Stimulated activated CD8-positive, alpha-beta memory T cell treated with anti-CD3 and anti-CD28 coated beads, Interleukin-7, amount 100 ng/mL, for 4 hours (primary cell): ENCODE measurements at places on chromosomes 16 and 17.

DNA sequence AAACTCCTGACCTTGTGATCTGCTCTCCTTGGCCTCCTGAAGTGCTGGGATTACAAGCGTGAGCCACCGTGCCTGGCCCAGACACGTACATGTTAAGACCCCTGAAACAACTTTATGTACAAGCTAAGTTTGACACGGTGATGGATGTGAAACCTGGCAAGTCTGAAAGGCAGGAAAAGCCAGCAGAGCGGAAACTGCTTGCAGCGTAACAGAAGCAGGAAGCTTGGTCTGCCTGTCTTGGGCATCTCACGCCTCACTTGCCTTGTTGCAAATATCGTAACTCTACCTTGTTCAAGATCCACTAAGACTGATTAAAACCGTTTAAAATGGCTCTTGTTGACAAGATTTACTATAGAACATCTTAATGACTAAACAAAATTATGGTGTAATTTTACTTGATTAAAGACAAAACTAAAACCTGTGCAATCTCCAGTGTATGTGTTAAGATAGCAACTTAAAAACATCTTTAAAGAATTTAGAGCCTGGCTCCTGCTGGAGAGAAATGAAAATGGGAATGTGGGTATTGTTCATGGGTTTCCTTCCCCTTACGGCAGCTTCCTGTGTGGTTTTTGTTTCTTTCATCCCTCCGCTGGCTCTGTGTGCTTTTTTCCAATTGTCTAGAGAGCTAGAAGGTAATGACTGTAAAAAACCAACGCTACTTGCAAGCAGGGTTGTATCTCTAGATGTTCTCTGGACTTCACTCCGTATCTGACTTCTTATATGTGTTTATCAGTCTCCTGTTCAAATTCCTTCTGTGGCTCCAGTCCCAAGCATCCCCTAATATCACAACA, 477.6 kb downstream of the XYLT1 start:
- no peak for DNase-seq

DNA sequence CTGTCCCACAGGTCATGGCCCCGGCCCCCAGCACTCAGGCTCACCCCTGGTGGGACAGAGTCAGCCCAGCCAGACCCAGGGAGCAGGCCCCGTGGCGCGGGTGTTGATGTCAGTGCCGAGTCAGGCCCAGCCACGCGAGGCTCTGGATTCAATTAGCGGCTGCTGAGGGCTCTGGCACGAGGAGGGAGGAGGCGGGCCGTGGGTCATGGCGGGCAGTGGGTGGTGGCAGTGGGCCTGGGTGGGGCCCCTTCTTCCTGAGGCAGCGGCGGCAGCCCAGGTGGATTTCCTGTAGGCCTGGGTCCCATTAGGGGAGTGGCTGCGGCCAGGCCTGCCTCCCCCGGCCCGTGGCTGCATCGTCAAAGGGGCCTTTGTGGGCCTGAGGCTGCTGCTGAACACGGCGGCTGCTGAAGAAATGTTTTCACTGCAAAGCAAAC, 12.9 kb downstream of the VASN start:
- no peak for DNase-seq

- no peak for DNase-seq
Measured at GRCh38 chr16:50269769-50270509, 3.6 kb downstream of the ADCY7 start.

- DNase-seq: no peak
Measured at GRCh38 chr17:76642994-76643393, 563 bp downstream of the ST6GALNAC1 start.

DNA sequence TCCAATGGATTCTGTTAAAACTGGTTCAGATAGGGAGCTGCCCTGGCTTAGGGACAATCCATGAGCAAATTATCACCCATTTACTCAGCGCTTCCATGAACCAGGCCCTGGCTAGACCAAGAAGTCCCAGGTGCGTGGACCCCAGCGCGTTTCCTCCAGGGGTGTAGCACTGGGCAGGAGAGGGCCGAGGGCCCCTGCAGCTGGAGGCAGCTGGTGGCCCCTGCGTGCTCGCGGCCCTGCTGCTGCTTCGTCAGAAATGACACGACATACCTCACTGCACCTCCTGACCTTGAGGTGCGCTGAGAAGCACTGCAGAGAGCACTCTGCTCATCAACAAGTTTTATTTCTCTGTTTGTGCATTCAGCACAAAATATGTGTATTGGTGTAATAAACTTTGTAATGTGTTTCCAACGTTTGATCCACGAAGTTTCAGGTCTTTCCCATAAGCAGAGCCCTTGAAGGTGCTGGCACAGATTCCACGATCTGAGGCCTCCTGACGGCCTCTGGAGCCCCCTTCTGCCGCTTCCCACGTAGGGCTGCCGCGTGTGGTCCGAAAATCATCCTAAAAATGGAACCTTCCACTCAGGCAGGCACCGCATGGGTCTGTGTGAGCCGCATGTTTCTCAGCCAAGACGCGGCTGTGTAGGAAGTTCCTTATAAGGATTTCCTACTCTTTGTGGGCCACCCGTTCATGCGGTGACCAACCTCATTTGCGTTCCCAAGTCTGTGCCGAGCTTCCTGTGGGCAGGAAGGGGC, 50.8 kb upstream of the ZCCHC14 start:
- no peak for DNase-seq

- no peak for DNase-seq
Measured at GRCh38 chr17:10648956-10649355, 8.2 kb downstream of the MYH3 start.

DNA sequence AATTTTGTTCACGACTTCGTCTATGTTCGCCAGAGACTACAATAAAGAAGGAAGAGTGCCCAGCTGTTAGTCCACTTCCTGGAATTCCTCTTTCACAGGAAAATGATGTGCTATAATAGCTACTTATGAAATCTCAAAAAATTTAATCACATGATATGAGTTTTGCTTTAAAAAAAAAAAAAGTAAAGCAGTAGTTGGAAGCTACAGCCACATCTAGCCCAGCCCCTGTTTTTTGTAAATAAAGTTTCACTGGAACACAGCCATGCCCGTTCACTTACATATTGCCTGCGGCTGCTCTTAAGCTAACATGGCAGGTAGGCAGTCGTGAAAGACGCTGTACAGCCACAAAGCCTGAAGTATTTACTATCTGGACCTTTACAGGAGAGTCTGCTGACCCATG, 15.3 kb downstream of the VPS53 start:
- DNase-seq: no peak

DNA sequence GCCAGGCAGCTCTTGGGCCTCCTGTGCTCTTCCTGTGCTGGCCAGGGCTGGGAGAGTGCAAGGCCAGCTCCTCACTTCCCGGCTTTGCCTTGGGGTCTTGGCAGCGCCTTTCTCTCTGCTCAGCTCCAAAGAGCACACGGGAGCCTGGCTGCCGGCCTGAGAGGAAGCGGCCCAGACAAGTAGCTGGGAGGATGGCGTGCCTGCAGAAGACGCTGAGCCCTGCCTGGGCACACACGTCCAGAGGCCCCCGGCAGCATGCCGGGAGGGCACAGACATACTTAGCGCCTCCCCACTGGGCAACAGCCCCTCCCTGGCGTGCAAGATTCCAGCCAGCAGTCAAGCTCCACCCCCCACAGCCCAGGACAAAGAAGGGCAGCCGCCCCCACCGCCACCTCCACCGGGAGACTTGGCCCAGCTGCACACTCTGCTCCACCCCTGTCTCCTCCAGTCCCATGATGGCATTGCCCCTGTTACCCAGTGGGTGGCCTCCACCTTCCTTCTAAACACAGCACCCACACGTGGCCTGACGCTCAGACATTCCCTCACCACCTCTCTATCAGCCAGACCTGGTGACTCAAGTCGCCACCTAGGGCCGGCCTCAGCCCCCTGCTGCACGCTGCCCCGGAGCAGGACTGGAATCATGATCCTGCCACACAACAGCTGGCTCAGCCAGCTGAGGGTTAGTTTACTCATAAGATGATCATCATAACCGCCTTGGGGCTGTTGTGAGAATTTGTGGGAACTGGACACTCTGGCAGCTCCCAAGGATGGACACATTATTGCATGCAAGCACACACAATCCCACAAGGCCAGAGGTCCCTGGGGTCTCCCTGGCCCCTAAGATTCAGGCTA, 12.4 kb downstream of the SGCA start:
- no peak for DNase-seq

DNA sequence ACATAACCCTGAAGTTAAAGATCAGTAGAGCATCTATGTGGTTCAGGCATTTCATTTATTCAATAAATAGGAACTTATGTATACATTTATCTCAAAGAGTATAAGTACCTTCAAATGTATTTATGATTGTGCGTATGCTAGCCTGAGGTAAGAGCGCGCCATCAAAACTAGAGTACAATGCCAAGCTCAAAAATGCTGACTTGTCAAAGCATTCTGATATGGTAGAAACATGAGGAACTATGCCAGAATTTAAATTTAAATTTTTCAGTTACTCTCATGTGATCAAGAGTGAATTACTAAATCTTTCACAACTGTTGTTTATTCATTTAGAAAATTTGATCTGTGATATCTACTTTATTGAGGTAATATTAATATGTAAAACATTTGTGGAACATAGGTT, 225.5 kb upstream of the CDH8 start:
- DNase-seq: no peak

- DNase-seq: no peak
Measured at GRCh38 chr17:72502371-72503341, 381.8 kb downstream of the SOX9 start.

- no peak for DNase-seq
Measured at GRCh38 chr16:31428279-31428597, at the start of gene COX6A2. TSS of gene COX6A2 (minus strand) at chr16:31428360. CDS start at chr16:31428325, 35 bp downstream.

- DNase-seq: no peak
Measured at GRCh38 chr17:71759422-71760060, 361.3 kb upstream of the SOX9 start.

DNA sequence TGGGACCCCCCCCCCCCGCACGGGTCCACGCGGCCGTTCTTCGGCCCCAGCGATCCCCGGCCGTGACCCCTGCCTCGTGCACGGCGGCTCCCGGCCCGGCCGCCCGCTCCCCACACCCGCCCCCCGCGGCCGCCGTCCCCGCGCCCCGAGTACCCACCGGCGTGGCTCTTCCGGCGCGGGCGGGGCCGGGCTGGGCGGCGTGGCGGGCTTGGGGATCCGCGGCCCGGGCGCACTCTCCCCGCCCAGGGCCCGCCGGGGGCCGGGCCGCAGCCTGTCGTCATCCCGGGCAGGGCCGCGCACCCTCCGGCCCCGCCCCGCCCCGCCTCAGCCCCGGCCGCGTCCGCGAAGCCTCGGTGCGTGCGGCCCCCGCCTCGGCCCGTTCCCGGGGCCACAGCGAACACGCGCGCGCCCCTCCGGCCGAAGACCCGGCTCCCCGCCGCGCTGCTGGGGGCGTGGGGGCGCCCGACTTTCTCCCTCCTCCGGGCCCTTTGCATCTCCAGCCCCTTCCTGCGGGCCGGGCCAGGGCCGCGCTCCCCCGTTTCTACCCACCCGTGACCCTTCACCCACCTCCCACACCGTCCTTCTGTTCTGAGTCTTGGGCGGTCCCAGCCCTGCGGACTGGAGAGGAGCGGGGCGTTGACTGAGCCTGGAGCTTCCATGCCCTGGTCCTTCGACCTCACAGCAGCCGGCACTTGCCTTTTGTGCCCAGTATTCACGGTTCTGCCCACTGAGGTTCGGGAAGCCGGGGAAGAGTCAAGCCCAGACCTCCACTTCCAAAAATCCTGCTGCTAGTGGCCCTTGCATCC, 840 bp downstream of the MYO1C start:
- peak; percentile 33 for DNase-seq

DNA sequence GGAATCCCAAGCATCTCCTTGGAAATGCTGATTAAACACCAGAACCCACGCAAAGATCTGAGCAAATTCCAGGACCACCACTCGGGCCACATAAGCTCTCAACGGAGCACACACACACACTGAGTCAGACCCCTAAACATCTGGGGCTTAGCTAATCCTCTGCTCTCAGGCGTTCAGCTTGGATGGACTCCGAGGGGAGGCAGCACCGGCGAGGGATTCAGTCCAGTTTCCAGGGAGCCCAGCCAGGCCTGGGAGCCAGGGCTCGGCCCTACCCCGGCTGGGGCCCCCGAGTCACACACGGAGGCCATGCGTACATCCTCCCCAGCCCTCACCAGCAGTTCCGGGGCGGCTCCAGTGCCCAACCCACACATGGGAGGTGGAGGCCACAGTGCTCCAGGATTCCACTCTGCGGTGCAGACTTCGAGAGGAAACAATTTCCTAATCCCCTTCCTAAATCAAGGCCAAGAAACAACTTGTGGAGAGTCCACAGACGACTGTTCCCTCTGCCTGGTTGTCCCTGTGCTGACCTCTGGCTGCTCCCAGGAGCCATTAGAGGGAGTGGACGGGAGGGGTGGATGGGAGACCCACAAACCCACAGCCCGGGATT, 70.5 kb downstream of the GAS7 start:
- DNase-seq: no peak

GRCh38 chr17:66812571-66812970, 22.3 kb upstream of the CACNG5 start:
- no peak for DNase-seq

- no peak for DNase-seq
Measured at GRCh38 chr16:57167953-57168352, 17.9 kb downstream of the PSME3IP1 start.

DNA sequence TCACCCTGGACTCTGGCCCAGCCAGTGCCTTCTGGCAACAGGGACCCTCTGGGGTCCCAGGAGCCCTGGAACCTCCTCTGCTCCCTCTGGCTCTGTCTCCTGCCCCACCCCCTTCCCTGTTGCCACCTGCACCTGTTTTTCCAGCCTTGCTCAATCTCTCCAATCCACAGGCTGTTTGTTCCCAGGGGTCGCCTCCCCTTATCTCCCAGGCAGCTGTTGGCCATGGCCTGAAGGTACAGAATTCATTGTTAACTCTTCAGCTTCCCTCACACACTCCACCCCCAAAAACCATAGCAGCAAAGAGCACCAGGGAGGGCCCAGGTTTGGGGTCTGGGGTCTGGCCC, 39.3 kb upstream of the TOB1 start:
- DNase-seq: no peak

DNA sequence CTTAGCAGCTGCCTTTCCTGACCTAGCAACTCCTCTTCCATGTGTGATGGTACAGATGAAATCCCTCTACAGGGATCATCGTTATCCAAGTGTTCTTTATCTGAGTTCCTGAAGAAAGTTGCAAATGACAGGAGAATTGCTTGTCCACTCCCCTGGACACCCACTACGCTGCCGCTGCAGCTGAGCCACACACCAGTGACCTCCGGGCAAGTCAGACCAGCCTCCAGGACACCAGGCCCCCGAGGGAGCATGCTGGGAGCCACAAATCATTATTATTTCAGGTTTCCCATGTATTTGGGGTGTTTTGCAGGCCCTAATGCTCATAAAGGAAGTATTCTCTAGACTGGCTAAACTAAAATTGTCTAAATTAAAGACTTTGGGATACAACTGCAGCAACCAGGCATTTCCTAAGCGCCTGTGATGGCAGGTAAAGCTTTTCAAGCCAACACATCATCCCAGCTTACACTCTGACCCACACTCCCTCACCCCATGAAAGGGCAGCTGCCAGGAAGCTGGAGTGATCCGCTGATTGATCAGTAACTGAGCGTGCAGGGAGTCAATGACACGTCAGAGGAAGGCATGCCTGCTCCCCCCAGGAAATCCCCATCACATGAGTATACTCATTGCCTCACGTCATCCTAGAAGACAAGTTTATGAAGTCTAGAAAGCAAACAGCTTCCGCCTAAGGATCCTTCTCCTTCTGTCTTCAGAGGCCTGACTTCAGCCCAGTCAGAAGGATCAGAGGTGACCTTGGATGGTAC, 14.4 kb downstream of the FA2H start:
- no peak for DNase-seq
